ENCODE measurements at places on chromosomes 2 and 18. TPM values are rescaled to one million over a fixed set of nuclear protein-coding genes. Genes with fewer than 3 reads are reported as not detected.

- DNase-seq, result no peak
- H3K4me1 ChIP-seq, result no peaks in the 10 kb centered on the region
- H3K27me3 ChIP-seq, result no peaks in the 10 kb centered on the region
- no peaks in the 10 kb centered on the region for H3K36me3 ChIP-seq
- no peak overlapping the region for H3K27ac ChIP-seq
These were observed 46.4 kb downstream of the SLC8A1 start for GRCh38 chr2:40405465-40405864.

DNA sequence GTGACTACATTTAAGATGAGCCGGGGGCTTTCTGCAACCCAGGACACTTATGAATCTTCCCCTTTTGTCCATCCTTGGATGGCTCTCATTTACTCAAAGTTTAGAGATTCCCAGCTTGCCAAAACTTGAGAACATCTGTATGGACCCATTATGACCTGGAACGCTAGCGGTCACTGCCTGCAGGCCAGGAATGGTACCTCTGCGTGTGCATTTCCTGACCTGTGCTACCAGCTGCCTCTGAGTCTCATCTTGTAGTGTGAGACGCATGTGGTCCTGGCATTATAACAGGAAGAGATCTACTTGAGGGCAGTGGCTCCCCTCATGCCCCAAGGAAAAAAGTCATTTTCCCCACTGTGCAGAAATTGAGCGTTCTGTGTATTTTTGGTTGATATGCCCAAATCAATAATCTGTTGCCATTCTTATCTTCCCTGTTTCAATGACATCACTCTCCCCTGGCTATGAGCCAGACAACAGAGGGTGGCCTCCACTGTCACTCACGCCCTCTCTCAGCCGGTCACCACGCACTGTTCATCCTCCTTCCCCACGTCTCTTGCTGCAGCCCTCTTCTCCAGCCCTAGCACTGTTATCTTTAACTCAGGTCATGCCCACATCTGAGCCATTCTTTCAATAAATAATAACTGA is 28.5 kb upstream of the NPAS2 start:
- no peaks in the 10 kb centered on the region for H3K27me3 ChIP-seq
- DNase-seq, result no peak
- H3K27ac ChIP-seq, result no peak overlapping the region
- no peak overlapping the region for H3K4me3 ChIP-seq
- no peaks in the 10 kb centered on the region for H3K4me1 ChIP-seq

DNA sequence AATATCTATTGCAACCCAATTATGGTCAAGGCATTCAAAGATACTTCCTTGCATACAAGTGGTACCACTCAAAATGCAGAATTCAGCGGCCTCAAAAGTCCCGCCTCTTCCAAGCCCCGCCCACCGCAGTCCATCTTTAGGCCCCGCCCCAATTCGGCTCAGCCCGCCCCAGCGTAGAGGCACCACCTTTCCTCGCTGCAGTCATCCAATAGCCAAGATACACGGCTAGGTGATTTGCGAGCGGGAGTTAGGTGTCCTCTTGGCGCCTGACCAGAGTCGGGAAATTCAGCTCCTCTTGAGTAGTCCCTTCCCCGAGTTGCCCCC is 431 bp upstream of the SEC11C start:
- H3K27ac ChIP-seq, result peak overlapping the region; percentile 87
- H3K36me3 ChIP-seq, result no peaks in the 10 kb centered on the region
- H3K27me3 ChIP-seq, result no peaks in the 10 kb centered on the region
- H3K4me3 ChIP-seq, result peak overlapping the region; percentile 67
- DNase-seq, result peak; percentile 84
- H3K4me1 ChIP-seq, result no peaks in the 10 kb centered on the region

DNA sequence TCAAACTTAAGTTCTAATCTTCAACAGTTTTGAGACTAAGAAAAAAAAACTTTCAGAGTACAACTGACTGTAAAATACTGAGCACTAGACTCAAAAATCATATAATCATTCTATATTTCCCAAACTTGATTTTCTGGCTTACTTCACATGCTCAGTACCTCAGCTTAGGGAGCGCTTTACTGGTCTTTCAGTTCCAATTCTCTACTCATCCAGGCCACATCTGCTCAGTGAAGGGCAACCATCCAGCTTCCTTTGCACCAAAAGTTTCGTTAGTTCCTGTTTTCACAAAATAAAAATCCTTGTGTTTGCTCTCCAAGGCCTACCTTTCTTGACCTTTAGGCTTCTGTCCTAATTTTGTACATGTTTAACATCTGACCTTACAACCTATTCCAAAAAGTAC is 287.6 kb upstream of the LRRTM1 start:
- H3K27me3 ChIP-seq, result no peaks in the 10 kb centered on the region
- no peaks in the 10 kb centered on the region for H3K36me3 ChIP-seq
- no peaks in the 10 kb centered on the region for H3K4me1 ChIP-seq
- DNase-seq, result no peak
- H3K27ac ChIP-seq, result no peak overlapping the region
- no peak overlapping the region for H3K4me3 ChIP-seq

GRCh38 chr2:170535552-170535951 is 179.6 kb upstream of the SP5 start:
- DNase-seq, result no peak

DNA sequence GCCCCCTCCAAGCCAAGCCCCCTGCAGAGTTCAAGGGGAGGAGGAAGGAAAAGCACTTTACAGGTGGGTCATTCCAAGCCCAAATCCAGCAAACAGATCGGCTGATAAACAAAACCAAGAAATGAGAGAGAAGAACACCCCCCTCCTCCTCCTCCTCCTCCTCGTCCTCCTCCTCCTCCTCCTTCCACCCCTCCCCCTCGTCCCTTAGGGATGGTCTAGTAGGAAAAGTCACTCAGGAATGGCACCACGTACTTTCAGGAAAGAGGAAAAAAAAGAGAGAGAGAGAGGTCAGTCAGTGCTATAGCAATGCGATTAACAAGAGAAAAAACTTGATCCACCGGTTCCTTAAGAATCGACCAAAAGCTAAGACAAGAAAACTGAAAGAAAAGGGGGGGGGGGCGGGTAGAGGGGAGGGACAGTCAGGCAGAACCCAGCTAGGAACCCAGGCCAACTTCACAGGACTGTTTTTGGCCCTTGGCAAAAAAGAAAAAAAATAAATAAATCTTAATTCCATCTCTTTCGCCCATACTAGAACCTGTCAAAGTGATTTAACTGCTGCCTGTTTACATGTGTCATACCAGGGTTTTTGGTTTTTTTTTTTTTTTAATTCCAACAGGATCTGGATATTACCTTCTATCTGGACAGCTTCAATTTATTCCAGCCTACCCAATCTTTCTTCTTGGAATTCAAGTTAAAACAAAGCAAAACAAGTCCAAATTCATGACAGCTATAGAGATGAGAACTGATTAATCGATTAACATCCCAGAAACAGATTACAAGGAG is 906 bp downstream of the IKZF2 start:
- no peaks in the 10 kb centered on the region for H3K4me1 ChIP-seq
- H3K36me3 ChIP-seq, result no peaks in the 10 kb centered on the region
- DNase-seq, result peak; percentile 29
- H3K4me3 ChIP-seq, result peak overlapping the region; percentile 87
- no peaks in the 10 kb centered on the region for H3K27me3 ChIP-seq
- peak overlapping the region; percentile 81 for H3K27ac ChIP-seq

DNA sequence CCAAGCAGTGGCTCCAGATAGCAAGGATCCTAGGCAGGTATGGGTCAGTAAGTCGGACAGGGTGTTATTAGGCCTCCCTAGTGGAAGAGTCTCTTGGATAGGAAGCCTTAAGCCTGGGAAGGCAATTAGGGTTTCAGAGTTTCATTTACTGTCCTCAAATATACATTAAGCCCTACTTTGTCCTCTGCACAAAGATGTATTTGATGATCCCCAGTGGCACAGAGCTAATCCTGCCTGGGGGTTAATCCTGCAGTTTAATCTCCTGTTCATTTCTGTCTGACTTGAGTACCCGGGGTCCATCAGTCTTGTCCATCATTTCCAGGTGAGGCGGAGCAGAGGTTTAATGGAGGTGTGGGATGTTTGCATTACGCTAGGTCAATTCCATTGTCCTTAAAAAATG is 62.0 kb downstream of the MTCL1 start:
- H3K4me3 ChIP-seq, result no peak overlapping the region
- H3K27ac ChIP-seq, result no peak overlapping the region
- no peak for DNase-seq
- no peaks in the 10 kb centered on the region for H3K4me1 ChIP-seq

DNA sequence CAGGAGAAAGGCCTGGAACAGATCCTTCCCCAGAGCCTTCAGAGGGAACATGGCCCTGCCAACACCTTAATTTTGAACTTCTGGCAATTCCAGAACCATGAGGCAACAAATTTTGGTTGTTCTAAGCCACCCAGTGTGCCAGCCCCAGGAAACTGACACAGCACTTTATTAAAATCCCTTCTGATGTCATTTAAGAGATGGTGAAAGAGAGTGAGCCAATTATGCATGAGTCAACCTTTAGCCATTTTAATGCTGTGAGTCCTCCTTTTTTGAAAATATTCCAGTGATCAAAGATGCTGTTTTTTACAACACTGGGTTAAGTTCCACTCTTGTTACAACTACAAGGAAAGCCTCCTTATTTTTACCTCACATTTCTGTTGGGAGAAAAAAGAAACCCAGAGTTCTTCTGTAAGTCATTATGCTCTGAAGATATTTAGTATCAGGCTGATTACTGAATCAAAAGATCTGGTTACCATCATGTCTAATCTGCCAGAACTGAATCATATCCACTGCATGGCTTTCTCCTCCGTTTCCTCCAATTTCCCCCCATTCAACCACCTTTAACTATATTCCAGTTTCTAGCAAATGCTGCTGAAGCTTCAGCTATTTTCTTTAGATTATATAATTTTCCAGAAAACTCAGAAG is 235.4 kb downstream of the TXNL1 start:
- no peaks in the 10 kb centered on the region for H3K36me3 ChIP-seq
- H3K27me3 ChIP-seq, result no peaks in the 10 kb centered on the region
- DNase-seq, result peak; percentile 28
- H3K4me3 ChIP-seq, result no peak overlapping the region
- no peaks in the 10 kb centered on the region for H3K4me1 ChIP-seq

GRCh38 chr2:54503192-54503591 is 47.1 kb downstream of the SPTBN1 start:
- H3K4me3 ChIP-seq, result no peak overlapping the region
- no peaks in the 10 kb centered on the region for H3K27me3 ChIP-seq
- peak; percentile 35 for DNase-seq
- H3K27ac ChIP-seq, result peak overlapping the region; percentile 31
- peaks cover 96% of the 10 kb centered on the region for H3K4me1 ChIP-seq

GRCh38 chr2:131022731-131023130 is 70.5 kb downstream of the FAM168B start:
- no peak for DNase-seq
- peaks cover 13% of the 10 kb centered on the region for H3K27me3 ChIP-seq
- H3K4me1 ChIP-seq, result no peaks in the 10 kb centered on the region
- no peaks in the 10 kb centered on the region for H3K36me3 ChIP-seq

- H3K36me3 ChIP-seq, result no peaks in the 10 kb centered on the region
- no peaks in the 10 kb centered on the region for H3K27me3 ChIP-seq
- H3K4me1 ChIP-seq, result peaks cover 14% of the 10 kb centered on the region
- DNase-seq, result no peak
- no peak overlapping the region for H3K4me3 ChIP-seq
These were observed 309.0 kb upstream of the GULP1 start for GRCh38 chr2:187982668-187983067.

DNA sequence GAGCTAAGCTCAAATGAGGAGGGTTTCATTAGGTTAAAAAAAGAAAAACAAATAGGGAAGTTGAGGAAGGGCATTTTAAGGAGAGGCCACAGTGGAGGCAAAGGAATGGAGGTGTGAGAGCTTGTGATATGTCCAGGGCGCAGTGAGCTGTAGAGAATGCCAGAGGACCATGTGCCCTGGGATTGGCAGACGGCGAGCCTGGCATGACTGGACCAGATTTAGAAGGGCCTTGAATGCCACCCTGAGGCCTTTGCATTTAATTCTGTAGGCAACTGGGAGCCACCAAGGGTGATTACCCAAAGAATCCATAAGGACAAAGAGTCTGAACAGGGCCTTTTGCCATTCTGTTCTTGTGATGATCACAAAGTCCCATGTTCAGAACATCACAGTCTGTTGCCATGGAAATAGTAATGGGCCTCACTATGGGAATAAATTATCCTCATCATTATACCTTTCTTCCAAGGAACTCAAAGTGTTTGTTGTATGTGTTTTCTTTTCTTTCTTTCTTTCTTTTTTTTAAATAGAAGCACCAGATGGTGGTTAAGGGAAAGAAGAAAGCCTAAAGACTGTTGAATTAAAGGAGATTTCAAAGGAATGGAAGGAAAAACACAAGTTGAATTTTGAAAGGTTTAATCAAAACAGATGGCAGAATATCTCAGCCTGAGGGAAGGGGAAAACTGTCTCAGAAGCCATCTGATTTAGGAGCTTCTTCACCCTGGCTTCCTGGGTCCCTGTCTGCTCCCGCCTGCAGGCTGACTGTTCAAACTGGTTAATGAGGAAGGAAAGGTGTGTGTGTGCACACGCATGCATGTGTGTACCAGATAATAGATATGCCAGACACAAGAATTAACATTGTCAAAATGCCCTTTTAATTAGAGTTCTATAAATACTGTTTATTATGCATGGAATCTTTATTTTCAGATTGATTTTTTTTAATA is 31.6 kb upstream of the NCOA1 start:
- no peaks in the 10 kb centered on the region for H3K27me3 ChIP-seq
- H3K4me1 ChIP-seq, result peaks cover 2% of the 10 kb centered on the region
- H3K36me3 ChIP-seq, result no peaks in the 10 kb centered on the region
- DNase-seq, result no peak
- no peak overlapping the region for H3K4me3 ChIP-seq

DNA sequence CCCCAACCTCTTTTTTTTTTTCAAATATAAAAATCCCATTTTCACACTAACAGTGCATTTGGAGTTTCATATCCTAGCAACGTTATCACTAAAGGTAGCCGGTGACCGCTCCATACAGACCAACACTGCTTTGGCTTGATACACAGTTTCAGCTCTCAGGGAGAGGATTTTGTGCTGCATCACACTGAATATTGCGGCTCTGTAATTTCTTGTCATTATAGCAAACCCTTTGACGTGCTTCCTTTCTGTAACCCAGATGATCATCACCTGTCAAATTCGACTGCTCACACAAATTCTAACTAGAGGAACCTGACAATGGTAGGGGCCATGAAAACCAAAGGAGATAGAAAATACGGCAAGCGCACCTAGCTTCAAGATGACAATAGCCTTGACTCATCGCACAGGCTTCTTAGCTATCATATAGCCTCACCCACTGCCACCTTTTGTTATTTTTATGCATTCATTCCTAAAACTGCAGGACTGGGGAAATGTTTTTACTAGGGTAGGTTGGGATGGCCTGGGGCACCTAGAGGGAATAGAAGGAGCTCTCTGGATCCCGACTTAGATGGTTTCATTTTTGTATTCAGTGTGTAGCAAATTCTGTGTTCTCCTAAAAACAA is 582.9 kb upstream of the PIK3C3 start:
- no peaks in the 10 kb centered on the region for H3K36me3 ChIP-seq
- H3K27ac ChIP-seq, result no peak overlapping the region
- no peaks in the 10 kb centered on the region for H3K4me1 ChIP-seq
- no peaks in the 10 kb centered on the region for H3K27me3 ChIP-seq
- no peak overlapping the region for H3K4me3 ChIP-seq

GRCh38 chr2:127174136-127174535 is 46.0 kb downstream of the CYP27C1 start:
- no peak for DNase-seq
- no peak overlapping the region for H3K4me3 ChIP-seq
- H3K36me3 ChIP-seq, result no peaks in the 10 kb centered on the region
- peaks cover 4% of the 10 kb centered on the region for H3K4me1 ChIP-seq
- H3K27ac ChIP-seq, result no peak overlapping the region

Gene CRYGD
- total RNA-seq, result not detected

Gene CCDC138
- 0.47 TPM for total RNA-seq

Gene CCDC178
- 0.72 TPM for total RNA-seq

Gene FOXD4L1
- total RNA-seq, result not detected

Gene HTR2B
- 1.3 TPM for total RNA-seq

Gene PDCD1
- 1.3 TPM for total RNA-seq

Gene CGREF1
- total RNA-seq, result 2.2 TPM

Gene ZNF892
- 3.9 TPM for total RNA-seq

Gene MERTK
- 4.7 TPM for total RNA-seq

Gene DCC
- not detected for total RNA-seq

Gene CAB39
- 86.9 TPM for total RNA-seq

Data from heart left ventricle (tissue), 16 donors.